ENCODE measurements at places on chromosomes 2 and 18. TPM values are rescaled to one million over a fixed set of nuclear protein-coding genes. Genes with fewer than 3 reads are reported as not detected.

POTEI gene
- not detected for total RNA-seq

GRCh38 chr18:3061581-3062312 is 48.8 kb upstream of the LPIN2 start:
- H3K27ac ChIP-seq, result peak overlapping the region; percentile 96
- DNase-seq, result peak; percentile 45
- peaks cover 69% of the 10 kb centered on the region for H3K4me1 ChIP-seq
- no peaks in the 10 kb centered on the region for H3K27me3 ChIP-seq

GRCh38 chr2:170218456-170218855 is 40.5 kb downstream of the MYO3B start:
- no peak overlapping the region for H3K4me3 ChIP-seq
- H3K27ac ChIP-seq, result no peak overlapping the region
- no peaks in the 10 kb centered on the region for H3K36me3 ChIP-seq

DNA sequence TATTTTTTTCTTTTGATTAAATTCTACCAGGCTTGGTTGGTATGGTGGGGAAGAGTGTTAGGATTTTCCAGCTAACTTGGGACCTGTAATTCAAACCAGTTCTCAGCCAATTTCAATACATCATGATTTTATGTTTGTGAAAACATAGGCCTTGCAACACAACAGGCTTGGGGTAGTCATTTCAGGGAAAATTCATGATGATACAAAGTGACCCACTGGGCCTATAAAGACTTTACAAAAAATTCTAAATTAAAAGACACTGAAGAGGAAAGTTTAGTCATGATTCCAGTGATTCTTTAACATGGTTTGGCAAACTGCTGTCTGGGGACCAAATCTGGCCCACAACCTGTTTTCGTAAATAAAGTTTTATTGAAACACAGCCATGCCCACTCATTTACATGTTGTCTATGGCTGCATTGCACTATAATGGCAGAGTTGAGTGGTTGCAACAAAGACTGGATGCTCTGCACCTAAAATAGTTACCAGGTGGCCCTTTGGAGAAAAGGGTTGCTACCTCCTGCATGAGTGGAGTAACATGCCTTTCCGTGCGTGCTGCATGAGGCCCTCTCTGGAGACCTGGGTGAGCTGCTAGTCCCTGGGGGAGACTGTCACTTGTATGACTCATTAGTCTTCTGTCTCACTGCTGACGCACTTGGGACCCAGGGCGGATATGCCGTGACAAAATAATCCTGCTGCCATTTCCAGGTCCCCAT is 73.6 kb downstream of the NPAS2 start:
- peaks cover 5% of the 10 kb centered on the region for H3K36me3 ChIP-seq
- no peak overlapping the region for H3K4me3 ChIP-seq
- peaks cover 5% of the 10 kb centered on the region for H3K4me1 ChIP-seq
- no peak overlapping the region for H3K27ac ChIP-seq

DNA sequence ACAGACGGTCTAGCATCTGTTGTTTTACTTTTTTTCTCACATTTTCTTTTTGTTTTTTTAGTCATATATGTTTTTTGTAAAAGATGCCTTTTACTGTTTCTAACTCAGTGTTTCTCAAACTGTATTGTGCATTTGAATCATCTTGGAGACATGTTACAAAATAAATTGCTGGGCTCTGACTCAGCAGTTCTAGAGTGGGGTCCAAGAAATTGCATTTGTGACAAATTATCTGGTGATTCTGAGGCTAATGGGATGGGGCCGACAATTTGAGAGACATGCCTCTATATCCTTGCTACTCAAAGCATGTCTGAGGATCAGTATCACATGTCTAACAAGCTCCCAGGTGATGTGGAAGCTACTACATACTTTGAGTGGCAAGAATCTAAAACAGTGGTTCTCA is 478.8 kb downstream of the PLCL1 start:
- peaks cover 53% of the 10 kb centered on the region for H3K27me3 ChIP-seq
- H3K4me1 ChIP-seq, result no peaks in the 10 kb centered on the region
- no peak overlapping the region for H3K4me3 ChIP-seq
- H3K36me3 ChIP-seq, result no peaks in the 10 kb centered on the region

- no peak for DNase-seq
- no peaks in the 10 kb centered on the region for H3K4me1 ChIP-seq
- H3K4me3 ChIP-seq, result no peak overlapping the region
- peaks cover 25% of the 10 kb centered on the region for H3K27me3 ChIP-seq
Measured at GRCh38 chr18:32262092-32262491, 72.3 kb downstream of the MEP1B start.

C2orf80 gene
- total RNA-seq, result not detected

DNA sequence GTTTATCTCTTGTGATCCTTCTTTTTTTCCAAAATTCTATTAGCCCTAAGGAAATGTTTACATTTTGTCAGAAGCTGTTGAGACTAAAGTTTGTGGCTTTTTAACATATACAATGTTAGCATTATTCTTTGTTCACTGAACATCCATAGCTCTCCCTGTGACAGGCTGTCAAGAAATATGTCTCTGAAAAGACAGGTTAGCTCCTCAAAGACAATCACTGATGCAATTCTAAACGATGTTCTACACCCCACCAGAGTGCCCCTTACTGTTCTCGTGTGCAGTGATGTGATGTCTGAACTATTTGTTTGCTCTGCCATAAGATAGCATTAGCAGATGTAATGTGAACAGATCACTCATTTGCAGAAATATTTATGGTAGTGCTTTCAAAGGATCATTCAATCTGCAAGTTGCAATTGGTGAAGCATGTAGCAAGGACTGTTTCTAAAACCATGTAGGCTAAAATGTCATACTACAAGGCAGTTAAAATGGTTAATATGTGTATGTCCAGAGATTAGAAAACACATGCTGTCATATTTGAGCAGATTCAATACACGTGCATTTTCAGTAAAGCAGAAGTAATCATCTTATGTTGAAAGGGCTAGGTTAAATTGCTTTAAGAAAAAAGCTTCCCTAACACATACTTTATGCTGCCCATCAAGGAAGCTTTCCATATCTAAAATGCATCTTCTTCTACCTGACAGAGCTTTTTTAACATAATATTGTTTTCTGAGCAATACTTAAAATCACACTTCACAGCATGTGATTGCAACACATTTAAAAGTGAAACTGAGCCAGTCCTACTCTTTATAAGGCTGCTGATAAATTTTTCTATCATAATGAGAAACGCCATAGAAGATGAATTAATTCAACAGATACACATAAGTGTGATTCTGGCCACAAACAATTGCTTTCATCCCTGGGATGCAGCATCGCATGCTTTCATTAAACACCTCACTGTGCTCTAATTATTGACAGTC is 285.7 kb upstream of the UBE2E3 start:
- no peak overlapping the region for H3K27ac ChIP-seq
- no peaks in the 10 kb centered on the region for H3K36me3 ChIP-seq
- H3K4me3 ChIP-seq, result no peak overlapping the region
- no peaks in the 10 kb centered on the region for H3K27me3 ChIP-seq
- no peaks in the 10 kb centered on the region for H3K4me1 ChIP-seq
- DNase-seq, result no peak

- no peak for DNase-seq
- H3K27me3 ChIP-seq, result no peaks in the 10 kb centered on the region
- H3K4me3 ChIP-seq, result no peak overlapping the region
Measured at GRCh38 chr18:40553029-40553428, 1402.0 kb upstream of the PIK3C3 start.

DNA sequence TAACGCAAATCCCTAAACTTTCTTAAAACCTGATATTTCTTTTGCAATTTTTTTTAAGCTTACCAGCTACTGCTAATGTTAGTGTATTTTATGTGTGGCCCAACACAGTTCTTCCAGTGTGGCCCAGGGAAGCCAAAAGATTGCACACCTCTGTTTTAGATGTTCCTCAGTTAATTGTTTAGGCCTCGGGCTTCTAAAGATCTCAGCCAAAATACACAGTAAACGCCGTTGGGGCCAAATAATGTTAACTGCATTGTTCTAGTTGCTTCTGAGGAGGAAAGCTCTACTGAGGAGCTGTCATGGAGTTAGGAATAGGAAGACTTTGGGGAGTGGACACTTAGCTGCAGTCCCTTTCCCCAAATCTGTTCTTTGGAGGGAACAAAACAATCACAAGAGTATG is 2.0 kb downstream of the HSPE1 start:
- peak overlapping the region; percentile 98 for H3K27ac ChIP-seq
- no peaks in the 10 kb centered on the region for H3K27me3 ChIP-seq
- peak overlapping the region; percentile 95 for H3K4me3 ChIP-seq
- DNase-seq, result no peak
- peaks cover 15% of the 10 kb centered on the region for H3K36me3 ChIP-seq
- peaks cover 55% of the 10 kb centered on the region for H3K4me1 ChIP-seq

Data from naive thymus-derived CD8-positive, alpha-beta T cell (primary cell).